ENCODE measurements at places on chromosomes 3 and 15. TPM values are rescaled to one million over a fixed set of nuclear protein-coding genes. Genes with fewer than 3 reads are reported as not detected.

DPPA4 gene
- not detected for total RNA-seq

GRCh38 chr3:186151077-186151971, 42.4 kb upstream of the ETV5 start:
- no peak overlapping the region for H3K27ac ChIP-seq
- no peaks in the 10 kb centered on the region for H3K4me1 ChIP-seq
- no peak for DNase-seq
- H3K4me3 ChIP-seq: no peak overlapping the region
- no peaks in the 10 kb centered on the region for H3K36me3 ChIP-seq

GRCh38 chr3:77372634-77373346, 332.9 kb downstream of the ROBO2 start:
- no peak for DNase-seq
- no peak overlapping the region for H3K4me3 ChIP-seq
- no peak overlapping the region for H3K27ac ChIP-seq
- no peaks in the 10 kb centered on the region for H3K4me1 ChIP-seq
- H3K36me3 ChIP-seq: no peaks in the 10 kb centered on the region
- H3K27me3 ChIP-seq: no peaks in the 10 kb centered on the region

DNA sequence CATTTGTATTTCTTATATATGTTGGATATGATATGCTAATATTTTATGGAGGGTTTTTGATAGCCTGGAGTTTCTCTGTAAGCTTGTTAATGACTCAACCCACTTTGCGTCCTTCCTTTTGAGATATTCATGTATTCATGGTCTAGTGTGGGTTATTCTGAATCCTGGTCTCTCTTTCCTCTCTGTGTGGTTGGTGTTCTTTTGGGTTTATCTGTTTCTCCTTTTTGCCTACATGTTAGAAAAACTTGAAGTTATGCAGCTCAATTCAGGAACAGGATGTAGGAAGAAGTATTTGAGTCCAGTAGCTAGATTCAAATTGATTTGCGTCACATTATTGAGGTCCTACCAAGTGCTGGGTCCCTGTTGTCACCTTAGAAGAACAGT, 28.1 kb downstream of the CMTM7 start:
- H3K27ac ChIP-seq: peak overlapping the region; percentile 0
- no peaks in the 10 kb centered on the region for H3K27me3 ChIP-seq
- H3K4me3 ChIP-seq: no peak overlapping the region
- H3K36me3 ChIP-seq: no peaks in the 10 kb centered on the region
- DNase-seq: no peak

UROC1 gene
- total RNA-seq: not detected

RIOX2 gene
- 12.9 TPM for total RNA-seq

DNA sequence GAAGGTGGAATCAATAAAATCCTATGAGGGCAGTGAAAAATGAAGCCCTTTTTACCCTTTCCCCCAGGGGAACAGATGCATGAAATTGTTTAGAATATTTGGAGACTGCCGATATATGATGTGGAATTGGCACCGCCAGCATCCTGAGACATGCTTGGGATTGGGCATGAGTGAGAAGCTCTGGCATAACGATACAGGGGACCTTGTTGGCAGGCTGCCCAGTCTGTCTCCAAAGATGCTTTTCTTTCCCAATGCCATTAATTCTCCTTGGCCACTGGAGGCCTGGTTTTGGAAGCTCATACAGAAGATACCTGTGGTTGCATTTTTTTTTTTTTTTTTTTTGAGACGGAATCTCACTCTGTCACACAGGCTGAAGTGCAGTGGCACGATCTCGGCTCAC, 800.6 kb upstream of the LMCD1 start:
- H3K4me1 ChIP-seq: no peaks in the 10 kb centered on the region
- H3K27ac ChIP-seq: no peak overlapping the region
- no peaks in the 10 kb centered on the region for H3K36me3 ChIP-seq
- no peak for DNase-seq
- no peaks in the 10 kb centered on the region for H3K27me3 ChIP-seq
- no peak overlapping the region for H3K4me3 ChIP-seq

DNA sequence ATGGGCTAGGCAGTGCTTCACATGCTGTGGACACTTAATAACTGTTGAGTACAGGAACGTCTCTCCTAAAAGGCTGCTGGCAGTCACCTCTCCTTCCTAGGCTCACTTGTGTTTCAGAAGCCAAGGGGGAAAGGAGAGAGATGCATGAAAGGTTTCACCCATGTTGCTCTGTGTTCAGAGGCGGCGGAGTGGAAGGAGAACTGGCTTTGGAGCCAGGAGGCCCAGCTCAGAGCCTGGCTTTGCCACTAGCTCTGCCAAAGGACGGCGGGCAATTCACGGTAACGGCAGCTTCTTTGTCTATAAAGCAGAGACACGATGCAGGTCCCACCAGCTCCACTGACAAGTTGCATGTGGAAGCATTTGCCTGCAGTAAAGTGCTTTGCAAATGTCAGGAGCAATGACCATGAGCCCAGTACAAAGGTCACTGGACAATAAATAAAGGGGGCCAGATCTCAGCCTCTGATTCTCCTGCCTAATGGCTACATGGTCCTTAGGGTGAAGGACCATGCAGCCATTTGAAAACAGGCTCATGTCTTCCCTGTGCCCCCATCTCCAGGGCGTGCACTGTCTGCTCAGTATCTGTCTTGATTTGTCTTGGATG, 171.7 kb upstream of the TLE3 start:
- H3K27ac ChIP-seq: no peak overlapping the region
- H3K27me3 ChIP-seq: no peaks in the 10 kb centered on the region
- no peaks in the 10 kb centered on the region for H3K36me3 ChIP-seq
- no peak overlapping the region for H3K4me3 ChIP-seq

DNA sequence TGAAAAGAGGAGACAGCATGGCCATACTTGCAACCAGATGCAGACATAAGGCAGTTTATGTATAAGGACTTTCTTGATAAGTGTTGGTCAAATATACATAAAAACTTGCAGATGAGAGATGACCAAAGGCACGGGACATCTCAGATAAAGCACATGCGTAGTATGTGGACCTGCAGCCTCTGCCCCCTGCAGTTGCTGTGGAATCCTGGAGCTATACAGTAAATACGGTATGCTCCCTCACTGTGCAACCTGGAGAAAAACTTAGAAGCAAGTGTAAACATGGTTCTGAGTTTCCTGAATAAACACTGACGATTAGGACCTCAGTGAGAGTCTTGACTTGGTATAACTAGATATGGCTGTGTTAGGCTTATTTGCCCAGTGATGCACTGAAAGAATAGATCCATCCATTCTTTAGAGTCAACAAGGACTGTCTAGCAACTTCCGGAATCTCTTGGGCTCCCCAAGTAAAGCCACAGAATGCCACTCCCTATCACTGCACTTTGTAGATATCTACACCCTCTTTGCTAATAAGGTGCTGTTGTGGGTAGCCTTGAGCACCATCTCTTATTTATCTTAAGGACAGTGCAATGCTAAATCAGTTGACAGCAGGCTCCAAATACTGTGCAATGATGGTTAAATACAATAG, 40.2 kb downstream of the GJD2 start:
- DNase-seq: no peak
- H3K36me3 ChIP-seq: no peaks in the 10 kb centered on the region
- H3K27me3 ChIP-seq: no peaks in the 10 kb centered on the region
- H3K4me3 ChIP-seq: no peak overlapping the region
- no peaks in the 10 kb centered on the region for H3K4me1 ChIP-seq
- no peak overlapping the region for H3K27ac ChIP-seq

- H3K4me1 ChIP-seq: peaks cover 28% of the 10 kb centered on the region
- no peak for DNase-seq
- H3K27me3 ChIP-seq: no peaks in the 10 kb centered on the region
- no peak overlapping the region for H3K27ac ChIP-seq
Measured at GRCh38 chr3:3177861-3178497, 1.5 kb downstream of the CRBN start.

GRCh38 chr3:178844916-178845315, 226.7 kb downstream of the ZMAT3 start:
- H3K4me3 ChIP-seq: no peak overlapping the region
- H3K27me3 ChIP-seq: no peaks in the 10 kb centered on the region
- H3K36me3 ChIP-seq: no peaks in the 10 kb centered on the region
- H3K27ac ChIP-seq: no peak overlapping the region
- no peak for DNase-seq

DNA sequence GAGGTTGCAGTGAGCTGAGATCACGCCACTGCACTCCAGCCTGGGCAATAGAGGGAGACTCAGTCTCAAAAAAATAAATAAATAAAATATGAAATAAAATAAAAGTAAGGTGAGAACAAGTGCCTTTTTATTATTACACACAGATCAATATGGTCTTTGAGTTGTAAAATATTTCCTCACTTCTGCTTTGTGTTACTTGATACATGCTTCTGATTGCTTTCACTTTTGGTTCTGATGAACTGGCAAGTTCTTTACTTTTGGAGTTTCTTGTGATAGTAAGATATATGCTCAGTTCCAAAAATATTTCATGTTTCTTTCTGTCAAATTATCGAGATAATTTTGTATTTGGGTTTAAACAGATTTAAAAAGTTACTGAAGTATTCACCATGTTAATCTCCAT, 16.6 kb upstream of the GYG1 start:
- no peaks in the 10 kb centered on the region for H3K36me3 ChIP-seq
- H3K27me3 ChIP-seq: no peaks in the 10 kb centered on the region
- DNase-seq: no peak
- H3K4me3 ChIP-seq: no peak overlapping the region
- H3K27ac ChIP-seq: no peak overlapping the region

DNA sequence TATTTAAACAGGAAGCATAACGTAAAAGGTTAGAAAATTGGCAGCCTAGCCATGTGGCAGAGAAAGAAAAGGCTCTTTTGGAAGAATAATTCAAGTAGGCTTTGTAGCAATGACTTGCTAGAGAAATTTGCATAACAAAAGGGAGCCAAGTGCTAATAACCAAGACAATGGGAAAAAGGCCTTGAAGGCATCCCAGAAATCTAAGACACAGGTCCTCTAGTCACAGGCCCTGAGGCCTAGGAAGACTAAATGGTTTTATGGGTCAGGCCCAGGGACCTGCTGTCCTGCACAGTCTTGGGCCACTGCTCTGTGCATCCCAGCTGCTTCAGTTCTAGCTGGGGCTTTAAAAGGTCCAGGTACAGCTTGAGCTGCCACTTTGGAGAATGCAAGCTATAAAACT, 78.5 kb downstream of the FGF7 start:
- no peak overlapping the region for H3K27ac ChIP-seq
- DNase-seq: no peak
- H3K27me3 ChIP-seq: no peaks in the 10 kb centered on the region
- H3K4me3 ChIP-seq: no peak overlapping the region

- H3K27me3 ChIP-seq: no peaks in the 10 kb centered on the region
- H3K36me3 ChIP-seq: no peaks in the 10 kb centered on the region
- H3K27ac ChIP-seq: peak overlapping the region; percentile 99
- peak overlapping the region; percentile 84 for H3K4me3 ChIP-seq
- H3K4me1 ChIP-seq: peaks cover 58% of the 10 kb centered on the region
Measured at GRCh38 chr15:31329640-31330010, 3.0 kb downstream of the KLF13 start.

GRCh38 chr3:35544976-35545375, 94.3 kb upstream of the ARPP21 start:
- H3K27ac ChIP-seq: no peak overlapping the region
- DNase-seq: no peak
- H3K36me3 ChIP-seq: no peaks in the 10 kb centered on the region

GRIP2 gene
- total RNA-seq: 1.4 TPM

- no peaks in the 10 kb centered on the region for H3K4me1 ChIP-seq
- H3K27ac ChIP-seq: no peak overlapping the region
- H3K27me3 ChIP-seq: no peaks in the 10 kb centered on the region
- H3K36me3 ChIP-seq: no peaks in the 10 kb centered on the region
- no peak for DNase-seq
Measured at GRCh38 chr3:129952556-129953355, 21.8 kb upstream of the TRH start.

SLC12A1 gene
- total RNA-seq: not detected

DGKG gene
- total RNA-seq: 5.1 TPM

- no peak overlapping the region for H3K4me3 ChIP-seq
- H3K4me1 ChIP-seq: no peaks in the 10 kb centered on the region
- H3K27ac ChIP-seq: no peak overlapping the region
- no peaks in the 10 kb centered on the region for H3K27me3 ChIP-seq
- no peak for DNase-seq
Measured at GRCh38 chr3:30135190-30135589, 471.2 kb upstream of the TGFBR2 start.

WNT7A gene
- not detected for total RNA-seq

UBA3 gene
- 28.9 TPM for total RNA-seq

DNA sequence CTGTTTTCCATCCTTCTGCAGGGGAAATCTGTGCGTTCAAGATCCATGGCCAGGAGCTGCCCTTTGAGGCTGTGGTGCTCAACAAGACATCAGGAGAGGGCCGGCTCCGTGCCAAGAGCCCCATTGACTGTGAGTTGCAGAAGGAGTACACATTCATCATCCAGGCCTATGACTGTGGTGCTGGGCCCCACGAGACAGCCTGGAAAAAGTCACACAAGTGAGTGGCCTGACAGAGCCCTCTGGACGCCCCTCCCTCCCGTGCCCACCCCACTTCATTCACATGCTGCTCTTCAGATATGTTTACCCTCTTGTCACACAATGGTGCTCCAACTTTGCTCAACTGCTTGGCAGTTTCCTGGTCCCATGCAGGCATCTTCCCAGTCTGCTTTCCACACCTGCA, 274.3 kb upstream of the TRIM42 start:
- no peaks in the 10 kb centered on the region for H3K27me3 ChIP-seq
- H3K4me3 ChIP-seq: no peak overlapping the region
- H3K27ac ChIP-seq: no peak overlapping the region
- DNase-seq: no peak
- H3K4me1 ChIP-seq: no peaks in the 10 kb centered on the region
- no peaks in the 10 kb centered on the region for H3K36me3 ChIP-seq

DNA sequence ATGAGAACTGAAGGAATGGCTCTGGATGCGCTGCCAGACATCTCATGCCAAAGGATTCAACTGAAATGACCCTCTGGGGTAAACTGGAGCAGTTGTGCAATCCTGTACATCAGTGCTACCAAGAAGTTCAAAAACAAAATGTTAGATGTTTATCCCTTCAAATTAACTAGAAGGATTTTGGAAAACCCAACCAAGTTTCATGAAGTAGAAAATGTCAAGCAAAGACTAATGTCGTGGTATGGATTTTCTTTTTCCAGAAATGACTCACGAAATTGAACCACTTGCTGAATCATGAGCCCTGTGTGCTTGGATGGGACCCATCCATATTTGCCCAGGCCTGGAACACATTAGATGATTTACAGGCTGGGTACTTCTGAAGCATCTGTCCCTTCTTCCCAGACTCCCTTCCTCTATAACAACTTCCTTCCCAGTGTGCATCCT, 101.6 kb downstream of the LRTM1 start:
- no peaks in the 10 kb centered on the region for H3K36me3 ChIP-seq
- no peak for DNase-seq
- H3K4me1 ChIP-seq: no peaks in the 10 kb centered on the region
- no peaks in the 10 kb centered on the region for H3K27me3 ChIP-seq
- no peak overlapping the region for H3K4me3 ChIP-seq
- no peak overlapping the region for H3K27ac ChIP-seq

GCSAM gene
- total RNA-seq: not detected

- no peaks in the 10 kb centered on the region for H3K36me3 ChIP-seq
- no peak overlapping the region for H3K27ac ChIP-seq
- H3K4me1 ChIP-seq: no peaks in the 10 kb centered on the region
- no peaks in the 10 kb centered on the region for H3K27me3 ChIP-seq
- DNase-seq: no peak
Measured at GRCh38 chr3:152830245-152830644, 4.7 kb upstream of the P2RY1 start.

- no peaks in the 10 kb centered on the region for H3K27me3 ChIP-seq
- DNase-seq: no peak
- no peaks in the 10 kb centered on the region for H3K36me3 ChIP-seq
- H3K4me3 ChIP-seq: no peak overlapping the region
- no peaks in the 10 kb centered on the region for H3K4me1 ChIP-seq
Measured at GRCh38 chr15:76514282-76514681, 177.7 kb downstream of the ISL2 start.
